ENCODE measurements at places on chromosomes 11 and 22.

DNA sequence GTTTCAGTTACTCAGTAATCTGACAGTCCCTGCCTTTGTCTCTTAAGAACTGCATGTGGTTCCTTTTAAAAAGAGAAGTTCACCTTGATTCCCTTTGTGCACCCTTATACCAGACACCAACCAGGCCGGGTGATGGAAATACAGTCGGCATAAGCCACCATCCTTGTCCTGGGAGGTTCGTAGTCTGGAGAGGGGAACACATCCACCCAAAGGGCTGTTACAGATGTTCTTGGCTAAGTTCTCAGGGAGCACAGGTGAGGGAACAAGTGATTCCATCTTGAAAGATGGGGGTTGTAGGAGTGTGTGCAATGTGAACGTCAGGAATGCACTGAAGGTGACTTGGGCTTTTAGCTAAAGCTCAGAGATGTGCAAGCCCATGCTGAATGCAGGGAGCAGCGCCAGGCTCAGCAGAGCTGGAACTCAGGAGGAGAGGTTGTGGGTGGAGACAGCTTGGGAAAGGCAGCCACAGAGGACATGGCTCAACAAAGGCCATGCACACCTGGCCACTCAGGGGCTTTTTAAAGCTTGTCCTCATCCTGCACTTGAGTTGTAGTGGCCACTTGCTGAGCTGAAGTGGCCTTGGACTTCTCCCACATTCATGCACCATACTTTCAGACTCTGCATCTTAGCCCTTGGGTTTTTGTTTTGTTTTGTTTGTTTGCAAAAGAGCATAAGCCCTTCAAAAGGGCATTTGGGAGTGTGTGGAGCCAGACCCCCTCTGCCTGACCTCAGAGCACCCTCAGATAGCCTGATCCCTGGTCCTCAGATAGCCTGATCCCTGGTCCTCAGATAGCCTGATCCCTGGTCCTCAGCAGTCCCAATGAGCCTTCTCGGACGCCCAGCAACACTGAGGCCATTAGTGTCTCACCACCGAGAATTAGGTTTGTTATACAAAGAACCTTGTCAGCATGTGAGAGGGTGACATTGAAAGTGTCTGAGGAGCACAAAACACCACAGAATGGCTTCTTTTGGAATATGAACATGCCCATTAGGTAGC, 12.7 kb upstream of the TMA7B start:
- ATAC-seq = peak; percentile 91

- ATAC-seq = no peak
Measured at GRCh38 chr11:34756591-34756990, 135.7 kb downstream of the EHF start.

DNA sequence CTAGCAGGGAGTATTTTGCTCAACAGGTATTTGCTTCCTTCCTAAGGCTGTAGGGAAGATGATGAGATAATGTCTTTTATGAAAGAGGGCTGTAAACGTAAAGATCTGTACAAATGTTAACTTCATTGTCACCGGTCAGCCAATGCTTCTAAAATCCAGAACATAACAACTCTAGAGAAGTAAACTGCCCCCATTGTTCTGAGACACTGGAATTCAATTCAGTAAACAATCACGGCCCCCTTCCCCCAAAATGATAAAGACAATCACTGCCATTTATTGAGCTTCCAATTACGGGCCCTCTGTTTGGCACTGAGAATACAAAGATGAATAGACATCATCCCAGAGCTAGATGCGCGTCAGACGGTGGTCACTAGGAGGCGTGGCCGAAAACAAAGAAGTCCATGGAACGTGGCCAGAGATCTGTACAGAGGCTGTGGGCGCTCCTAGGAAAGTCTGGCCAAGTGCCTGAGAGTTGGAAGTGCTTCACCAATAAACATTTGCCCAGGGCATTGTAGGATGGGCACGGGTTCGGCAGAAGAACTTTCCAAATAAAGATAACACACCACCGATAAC, 576 bp downstream of the TMEM258 start:
- peak; percentile 53 for ATAC-seq

DNA sequence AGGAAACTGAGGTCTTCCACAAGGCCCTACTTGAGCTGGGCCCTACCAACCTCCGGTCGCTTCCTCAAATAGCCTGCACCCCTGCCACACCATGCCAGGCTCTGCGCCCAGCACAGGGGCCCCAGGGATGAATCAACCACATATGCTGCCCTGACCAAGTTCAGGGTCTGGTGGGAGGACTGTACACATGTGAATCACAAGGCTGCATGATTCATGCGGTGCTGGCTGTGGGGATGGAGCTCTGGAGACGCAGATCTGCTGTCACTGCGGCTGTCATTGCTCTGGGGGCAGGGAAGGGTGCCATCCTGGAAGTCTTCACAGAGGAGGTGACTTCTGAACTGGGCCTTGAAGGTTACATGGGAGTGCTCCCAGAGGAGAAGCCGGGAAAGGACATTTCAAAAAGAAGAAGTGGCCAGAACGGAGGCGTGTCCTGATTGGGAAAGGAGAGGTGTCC, 21.5 kb downstream of the CYTH4 start:
- ATAC-seq = no peak

GRCh38 chr11:79273781-79274180, 167.0 kb downstream of the TENM4 start:
- ATAC-seq = no peak

- ATAC-seq = no peak
Measured at GRCh38 chr11:2210366-2211112, 38.9 kb upstream of the TH start.

DNA sequence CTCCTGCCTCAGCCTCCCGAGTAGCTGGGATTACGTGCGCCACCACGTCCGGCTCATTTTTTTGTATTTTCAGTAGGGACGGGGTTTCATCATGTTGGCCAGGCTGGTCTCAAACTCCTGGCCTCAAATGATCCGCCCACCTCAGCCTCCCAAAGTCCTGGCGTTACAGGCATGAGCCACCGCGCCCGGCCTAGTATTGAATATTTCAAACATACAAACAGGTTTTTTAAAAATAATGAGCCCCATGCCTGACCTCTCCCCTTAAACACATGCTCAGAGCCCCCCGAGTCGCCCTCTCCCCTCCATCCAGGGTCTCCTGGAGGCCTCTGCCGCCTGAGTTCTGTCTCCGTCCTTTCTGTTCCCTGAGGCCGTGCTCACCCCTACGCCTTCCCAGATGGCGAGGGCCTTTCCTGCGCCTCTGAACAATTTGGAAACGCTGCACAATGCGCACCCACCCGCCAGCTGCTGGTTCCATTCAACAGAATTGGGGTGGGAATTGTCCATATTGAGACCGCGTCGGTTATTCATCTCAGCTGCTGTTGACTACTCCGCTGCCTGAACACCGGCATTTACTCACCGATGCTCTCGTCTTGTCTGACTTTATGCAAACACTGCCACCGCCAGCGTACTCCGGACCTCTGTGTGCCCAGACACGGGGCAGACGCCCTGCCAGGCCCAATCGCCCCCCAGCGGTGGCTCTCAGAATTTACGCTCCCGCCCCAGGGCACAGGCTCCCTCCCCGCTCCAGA, 13.6 kb upstream of the RNH1 start:
- no peak for ATAC-seq

DNA sequence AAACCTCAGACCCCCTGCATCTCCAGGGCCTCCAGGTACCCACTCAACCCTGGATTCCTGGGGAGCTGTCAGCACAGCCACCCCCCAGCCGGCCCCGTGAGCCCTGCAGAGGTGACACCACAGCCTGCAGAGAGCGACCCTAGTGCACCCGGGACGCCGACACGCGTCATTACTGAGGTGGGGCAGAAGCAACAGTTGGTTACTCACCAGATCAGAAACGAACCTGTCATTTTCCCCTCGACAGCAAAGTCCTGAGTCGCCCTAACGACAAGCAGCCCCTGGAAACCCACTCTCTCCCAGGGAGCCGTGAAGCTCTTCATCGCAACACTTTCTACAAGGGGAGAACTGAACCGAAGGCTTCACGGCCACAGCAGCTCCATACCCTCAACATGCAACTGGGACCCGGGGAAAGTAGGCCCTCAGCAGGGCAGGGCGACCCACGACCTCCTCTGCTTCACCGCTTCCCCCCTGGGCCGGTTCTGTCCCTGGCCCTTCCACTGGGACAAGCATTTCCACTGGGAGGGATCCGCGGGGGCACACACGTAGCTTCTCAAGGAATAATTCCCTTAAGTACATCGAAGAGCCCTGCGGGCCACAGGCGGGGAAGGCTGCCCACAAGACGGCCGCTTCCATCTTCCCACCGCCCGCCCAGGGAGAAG, 1.6 kb downstream of the BRD1 start:
- no peak for ATAC-seq

- no peak for ATAC-seq
Measured at GRCh38 chr11:1504138-1504537, 17.6 kb upstream of the MOB2 start.

- no peak for ATAC-seq
Measured at GRCh38 chr22:48963405-48963804, 864.3 kb downstream of the BRD1 start.

DNA sequence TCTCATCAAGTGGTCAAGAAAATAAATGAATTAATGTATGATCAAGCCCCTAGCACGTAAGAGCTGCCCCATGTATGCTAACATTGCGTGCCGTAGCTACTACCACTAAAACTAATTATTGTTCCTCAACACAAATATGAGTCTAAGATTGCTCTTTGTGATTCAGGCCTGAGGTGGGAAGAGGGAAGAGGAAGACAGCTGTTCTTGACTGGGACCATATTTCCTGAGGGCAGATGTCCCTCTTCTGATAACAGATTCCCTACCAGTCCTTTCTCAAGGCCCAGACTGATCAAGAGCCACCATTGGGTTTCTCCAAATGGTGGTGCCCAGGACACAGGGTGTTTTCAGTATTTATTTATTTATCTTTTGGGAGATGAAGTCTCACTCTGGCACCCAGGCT, 87.2 kb upstream of the CADM1 start:
- ATAC-seq = no peak

DNA sequence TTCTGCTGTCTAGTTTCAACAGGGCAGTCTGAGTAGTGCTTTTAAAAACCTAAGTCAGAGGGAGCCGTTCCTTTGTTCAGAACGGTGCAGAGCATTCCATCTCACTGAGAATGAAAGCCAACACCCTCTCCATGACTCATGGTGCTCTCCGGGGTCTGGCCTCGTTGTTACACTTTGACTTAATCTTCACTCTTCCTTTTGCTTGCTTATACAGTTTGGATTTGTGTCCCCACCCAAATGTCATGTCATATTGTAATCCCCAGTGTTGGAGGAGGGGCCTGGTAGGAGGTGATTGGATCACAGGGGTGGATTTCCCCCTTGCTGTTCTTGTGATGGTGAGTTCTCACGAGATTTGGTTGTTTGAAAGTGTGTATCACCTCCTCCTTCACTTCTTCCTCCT, 292.2 kb downstream of the ST3GAL4 start:
- no peak for ATAC-seq

GRCh38 chr22:47139013-47139789, 376.8 kb downstream of the TBC1D22A start:
- no peak for ATAC-seq

DNA sequence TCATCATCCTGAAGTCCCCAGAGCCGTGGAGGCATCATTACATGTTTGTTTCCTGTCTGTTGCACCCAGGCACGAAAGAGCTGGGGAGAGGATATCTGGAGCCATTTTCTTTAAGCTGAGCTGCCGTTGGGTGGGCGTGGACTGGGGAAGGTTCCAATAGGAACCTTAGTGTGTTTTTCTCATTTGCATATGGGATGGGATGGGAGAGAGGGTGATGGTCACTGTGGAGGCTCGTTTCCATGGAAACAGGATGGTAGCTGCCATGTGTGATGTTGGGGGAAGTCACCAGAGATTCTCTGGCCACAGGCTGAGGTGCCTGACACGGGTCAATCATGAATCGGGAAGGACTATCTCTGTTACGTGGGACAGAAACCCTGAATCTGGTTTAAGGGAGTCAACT, 39.7 kb downstream of the CACNA1I start:
- ATAC-seq = no peak

- ATAC-seq = no peak
Measured at GRCh38 chr11:7480113-7480512, 5.2 kb upstream of the OLFML1 start.

GRCh38 chr11:71080239-71081097, 171.9 kb downstream of the SHANK2 start:
- no peak for ATAC-seq

- no peak for ATAC-seq
Measured at GRCh38 chr11:130798280-130798679, 118.0 kb downstream of the SNX19 start.

DNA sequence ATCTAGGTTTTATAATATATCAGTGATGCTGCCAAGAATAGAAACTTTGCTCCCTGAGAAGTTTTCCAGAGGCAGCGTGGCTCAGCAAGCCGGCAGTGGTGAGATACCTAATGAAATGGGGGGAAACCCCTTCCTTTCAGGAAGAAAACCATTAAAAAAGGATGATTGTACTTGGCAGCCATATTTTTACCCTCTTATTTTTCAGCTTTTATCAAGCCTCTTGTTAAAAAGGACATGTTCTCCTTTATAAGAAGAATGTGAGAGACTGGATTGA, 9.0 kb upstream of the ME3 start:
- ATAC-seq = no peak

GRCh38 chr22:50125029-50125428, 35.2 kb downstream of the MOV10L1 start:
- no peak for ATAC-seq

GRCh38 chr11:10019906-10020682, 273.9 kb downstream of the SBF2 start:
- no peak for ATAC-seq

GRCh38 chr11:17443423-17443822, 33.2 kb downstream of the ABCC8 start:
- no peak for ATAC-seq

DNA sequence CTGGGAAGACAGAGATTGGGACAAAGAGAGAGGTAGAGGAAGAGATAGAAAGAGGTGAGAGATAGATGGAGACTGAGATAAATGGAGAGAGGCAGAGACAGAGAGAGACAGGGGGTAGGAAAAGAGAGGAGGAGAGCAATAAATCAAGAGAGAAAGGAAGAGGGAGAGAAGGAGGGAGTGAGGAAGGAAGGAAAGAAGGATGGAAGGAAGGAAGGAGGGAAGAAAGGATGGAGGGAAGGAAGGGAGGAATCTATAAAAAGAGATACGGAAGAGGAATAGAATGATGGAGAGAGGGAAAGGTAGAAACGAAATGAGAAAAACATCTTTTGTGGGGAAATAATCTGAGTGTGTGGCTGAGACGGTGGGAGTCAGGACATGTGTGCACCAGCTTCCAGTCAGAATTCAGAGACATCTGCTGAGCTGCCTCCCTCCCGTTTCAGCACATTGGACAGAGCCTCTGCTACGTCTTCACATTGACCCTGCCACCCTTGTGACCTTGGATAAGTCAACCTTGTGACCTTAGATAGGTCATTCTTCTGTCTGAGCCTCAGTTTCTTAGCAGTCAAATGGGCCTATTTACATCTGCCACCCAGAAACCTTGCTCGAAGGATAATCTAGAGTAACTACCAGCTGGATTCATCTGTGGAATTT, 417.8 kb downstream of the MIAT start:
- no peak for ATAC-seq

DNA sequence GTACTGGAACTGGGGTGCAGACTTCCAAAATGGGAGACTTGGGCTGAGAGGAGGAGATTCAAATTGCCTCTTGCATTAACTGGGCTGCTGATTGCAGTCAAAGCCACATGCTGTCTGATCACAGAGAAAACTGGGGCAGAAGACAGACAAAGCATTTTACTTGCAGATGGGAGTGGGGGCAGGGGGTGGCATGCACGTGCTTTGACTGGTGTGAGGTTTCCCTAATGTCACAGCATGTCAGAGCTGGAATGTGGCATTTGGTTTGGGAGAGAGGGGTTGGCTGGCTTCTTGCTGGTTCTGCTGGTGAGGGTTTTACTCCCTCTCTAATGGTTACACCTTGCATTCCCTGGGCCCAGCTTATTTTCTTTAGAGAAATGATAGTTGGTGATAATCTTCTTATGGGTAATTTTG, 2.9 kb downstream of the TUB start:
- no peak for ATAC-seq

- no peak for ATAC-seq
Measured at GRCh38 chr11:3095712-3096361, 38.6 kb upstream of the CARS1 start.

Measured in stimulated activated memory B cell treated with anti-CD40 and anti-IgM and Interleukin-4, amounts not matched to agents 10 μg/mL and 1 μg/mL and 100 μg/mL, for 72 hours (primary cell).